NCI-H524 (cell line): ENCODE measurements at places on chromosomes 3 and 15.

DNA sequence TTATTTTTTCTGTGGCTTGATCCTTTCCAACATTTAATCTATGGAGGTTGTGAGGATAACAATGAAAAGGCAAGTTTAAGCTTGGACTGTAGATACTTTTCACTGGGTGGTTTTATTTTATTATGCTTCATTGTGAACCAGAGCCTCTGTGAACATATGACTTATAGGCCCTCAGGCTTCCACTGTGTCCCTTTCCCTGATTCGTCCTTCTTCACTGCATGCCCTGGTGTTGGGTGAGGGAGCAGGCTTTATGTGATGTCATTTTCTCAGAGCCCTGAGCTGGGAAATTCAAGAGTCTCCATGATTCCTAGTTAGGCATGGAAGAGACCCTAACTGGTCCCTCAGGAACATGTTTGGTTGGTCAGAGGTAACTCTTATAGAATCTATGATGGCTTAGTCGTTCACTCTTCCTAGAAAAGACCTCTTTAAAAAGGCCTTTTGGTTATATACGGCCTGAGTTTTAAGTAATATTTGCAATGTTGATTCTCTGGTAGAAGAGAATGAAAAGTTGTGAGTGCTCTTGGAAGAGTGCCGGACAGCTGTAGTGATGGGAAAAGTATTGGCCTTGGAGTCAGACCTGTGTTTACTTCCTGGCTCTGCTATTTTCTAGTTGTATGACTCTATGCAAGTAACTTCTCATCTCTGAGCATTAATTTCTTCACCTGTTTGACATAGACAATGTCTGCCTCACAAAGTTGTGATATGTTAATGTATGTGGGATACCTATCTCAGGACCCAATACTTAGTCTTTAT lies 168.4 kb downstream of the LPP start:
- no peak for DNase-seq

- peak; percentile 44 for DNase-seq
Measured at GRCh38 chr3:128068156-128068620, 16.0 kb downstream of the SEC61A1 start.

GRCh38 chr15:85426481-85426880 lies 46.1 kb downstream of the AKAP13 start:
- DNase-seq = no peak

DNA sequence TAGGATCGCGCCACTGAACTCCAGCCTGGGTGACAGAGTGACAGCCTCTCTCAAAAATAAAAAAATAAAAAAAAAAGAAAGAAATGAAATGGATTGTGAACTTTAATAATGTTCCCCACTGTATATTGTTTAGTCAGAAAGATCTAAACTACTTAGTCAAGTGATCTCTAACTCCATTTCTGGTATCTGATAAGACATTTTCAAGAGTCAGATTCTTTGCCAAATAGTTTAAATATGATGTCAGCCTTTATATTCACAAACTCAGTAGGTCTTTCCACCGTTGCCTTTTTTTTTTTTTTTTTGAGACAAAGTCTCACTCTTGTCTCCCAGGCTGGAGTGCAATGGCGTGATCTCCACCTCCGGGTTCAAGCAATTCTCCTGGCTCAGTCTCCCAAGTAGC lies 29.0 kb upstream of the OSBPL11 start:
- no peak for DNase-seq

DNA sequence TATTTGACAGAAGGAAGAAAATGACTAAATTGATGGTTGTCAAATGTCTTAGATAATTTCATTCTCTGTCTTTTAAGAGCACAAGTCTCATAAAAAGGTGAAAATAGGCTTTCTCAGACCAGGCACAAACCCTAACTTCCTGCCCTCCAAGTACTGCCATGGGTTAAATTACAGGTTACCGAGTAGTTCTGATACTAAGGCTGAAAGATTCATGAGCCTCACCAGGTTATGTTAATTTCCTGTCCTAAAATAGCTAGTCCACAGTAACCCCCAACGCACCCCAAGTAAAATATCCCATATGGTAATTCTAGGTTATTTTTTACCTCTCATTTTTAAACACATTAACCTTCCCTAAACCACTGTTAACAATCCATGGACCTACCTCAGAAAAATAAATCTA lies 42.0 kb downstream of the GSK3B start:
- DNase-seq = no peak

DNA sequence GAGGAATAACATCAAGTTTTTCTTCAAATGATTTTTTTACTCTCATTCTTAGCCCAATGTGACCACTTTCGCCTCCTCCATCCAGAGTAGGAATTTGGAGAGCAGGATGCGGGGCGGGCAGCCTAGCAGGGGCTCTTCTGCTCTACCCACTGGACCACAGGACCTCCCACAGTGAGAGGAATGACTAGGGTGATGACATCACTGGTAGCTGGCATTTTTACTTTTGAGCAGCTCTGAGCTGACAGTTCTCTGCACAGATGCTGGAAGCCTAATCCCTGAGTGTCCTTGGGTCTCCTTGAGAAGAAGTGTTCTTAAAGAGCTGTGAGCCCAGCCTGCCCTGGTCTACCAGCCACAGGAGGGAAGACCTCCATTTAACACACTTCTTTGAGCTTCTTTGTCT lies 1.4 kb upstream of the HCN4 start:
- peak; percentile 89 for DNase-seq

DNA sequence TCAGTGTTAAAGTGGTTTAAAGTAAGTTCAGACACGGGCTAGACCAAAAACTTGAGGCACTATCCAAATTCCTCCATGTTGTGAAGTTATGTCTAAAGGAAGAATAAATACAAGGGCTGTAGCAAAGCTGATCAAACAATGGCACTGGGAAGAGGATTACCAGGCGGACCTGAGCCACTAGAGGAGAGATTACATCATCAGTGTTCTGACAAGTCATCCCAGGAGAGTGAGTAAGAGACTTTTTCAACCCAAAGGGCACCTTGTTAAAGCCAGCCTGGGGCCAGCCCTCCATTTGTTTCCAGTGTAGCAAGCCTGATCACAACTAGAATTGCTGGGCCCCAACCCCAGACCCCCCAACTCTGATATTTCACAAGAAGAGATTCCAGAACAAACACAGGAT lies 166.9 kb downstream of the DCLK3 start:
- DNase-seq = no peak

DNA sequence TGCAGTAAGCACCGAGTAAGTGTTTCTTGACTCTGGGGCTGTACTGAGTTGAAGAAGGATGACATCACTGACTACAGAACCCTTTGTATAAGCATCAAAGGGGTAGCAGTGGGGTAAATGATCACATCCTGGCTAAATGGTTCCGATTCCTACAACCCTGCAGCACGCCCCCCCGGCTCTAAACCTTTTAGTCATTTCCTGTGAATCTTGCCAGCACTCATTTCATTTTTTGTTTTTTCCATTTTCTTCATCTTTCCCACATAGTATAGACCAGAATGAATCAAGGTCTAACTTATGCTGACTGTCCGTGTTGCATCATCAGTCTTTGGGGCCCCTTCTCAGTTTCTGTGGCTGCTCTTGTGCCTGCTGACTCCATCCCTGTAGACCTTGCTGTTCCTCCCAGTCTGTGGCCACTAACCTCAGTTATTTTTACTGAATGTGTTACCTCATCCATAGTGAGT lies 383.1 kb upstream of the TPRG1 start:
- DNase-seq = no peak

GRCh38 chr15:84616235-84616634 lies 15.4 kb downstream of the ZSCAN2 start:
- DNase-seq = no peak

DNA sequence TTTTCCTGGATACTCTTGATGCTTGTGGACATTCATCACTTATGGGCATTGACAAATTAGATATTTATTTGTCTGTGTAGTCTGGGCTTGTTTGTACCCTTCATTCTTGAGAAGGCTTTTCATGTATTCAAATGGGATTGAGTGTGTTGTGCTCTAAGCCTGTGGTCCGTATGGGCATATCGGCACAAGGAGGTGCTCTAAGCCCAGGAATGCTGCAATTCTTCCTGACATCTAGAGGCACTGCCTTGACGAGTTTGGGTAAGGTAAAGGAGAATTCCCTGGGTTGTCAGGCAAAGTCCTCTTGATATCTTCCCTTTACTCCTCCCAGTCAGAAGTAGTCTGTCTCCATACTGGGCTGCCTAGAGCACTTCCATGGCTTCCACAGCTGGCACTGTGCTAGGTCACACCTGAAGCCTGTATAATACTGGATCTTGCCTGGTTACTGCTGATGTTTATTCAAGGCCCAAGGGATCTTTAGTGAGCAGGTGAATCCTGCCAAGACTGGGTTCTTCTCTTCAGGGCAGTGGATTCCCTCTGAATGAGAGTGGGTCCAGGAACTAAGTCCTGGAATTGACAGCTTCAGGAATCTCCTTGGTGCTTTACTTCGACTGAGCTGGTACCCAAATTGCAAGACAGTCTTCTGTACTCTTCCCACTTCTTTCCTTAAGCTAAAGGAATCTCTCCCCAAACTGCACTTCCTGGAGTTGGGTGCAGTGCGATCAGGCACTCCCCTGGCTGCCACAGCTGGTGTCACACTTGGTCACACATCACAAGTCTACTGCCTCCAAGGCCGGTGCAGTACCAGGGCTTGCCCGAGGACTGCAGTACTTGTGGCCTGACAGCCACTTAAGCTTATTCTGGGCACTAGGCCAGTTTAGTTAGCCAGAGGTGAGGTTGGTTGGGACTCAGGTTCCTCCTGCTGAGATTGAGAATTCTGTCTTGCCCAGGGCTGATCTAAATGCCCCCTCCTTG lies 46.0 kb downstream of the GALK2 start:
- DNase-seq = peak; percentile 64

DNA sequence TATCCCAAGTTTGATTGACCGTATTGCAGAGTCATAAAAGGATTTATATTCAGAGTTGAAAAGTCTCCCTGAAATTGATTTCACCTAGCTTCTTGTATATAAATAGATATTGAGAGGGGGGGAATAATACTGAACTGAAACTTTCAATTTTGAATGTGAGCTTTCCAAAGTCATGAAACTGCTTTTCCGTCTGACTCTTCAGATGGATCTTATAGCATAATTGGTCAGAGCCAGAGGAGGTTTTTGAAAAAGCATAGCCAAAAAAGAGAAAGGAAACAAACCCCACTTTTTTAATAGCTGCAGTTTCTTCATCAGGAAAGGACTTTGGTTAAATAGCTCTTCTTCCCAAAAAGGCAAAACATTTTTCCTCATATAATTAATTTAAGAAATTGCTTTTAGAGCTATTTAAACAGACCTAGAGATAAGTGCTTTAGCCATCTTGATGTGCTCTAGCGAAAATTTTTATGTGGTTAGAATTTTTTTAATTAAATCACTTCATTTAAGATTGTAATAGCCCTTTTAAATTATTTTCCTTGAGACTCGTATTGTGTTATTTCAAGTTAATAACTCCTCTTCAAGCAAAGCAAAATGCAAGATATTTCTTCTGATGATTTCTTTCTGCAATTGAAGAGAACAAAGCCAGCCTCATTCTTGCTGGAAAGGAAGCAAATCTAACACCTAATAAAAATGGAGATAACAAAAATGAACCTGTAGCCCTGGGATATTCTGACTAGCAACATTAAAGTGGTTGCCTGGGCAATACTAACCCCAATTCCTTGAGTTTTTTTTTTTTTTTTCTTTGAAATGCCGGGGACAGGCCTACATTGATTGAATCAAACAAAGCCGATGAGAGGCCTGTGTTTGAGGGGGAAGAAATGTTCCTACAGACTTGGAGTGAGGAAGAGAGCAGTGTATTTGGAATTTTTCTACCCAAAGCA lies 173.6 kb downstream of the PTPRG start:
- DNase-seq = no peak

- no peak for DNase-seq
Measured at GRCh38 chr3:137259701-137260100, 301.9 kb downstream of the IL20RB start.

DNA sequence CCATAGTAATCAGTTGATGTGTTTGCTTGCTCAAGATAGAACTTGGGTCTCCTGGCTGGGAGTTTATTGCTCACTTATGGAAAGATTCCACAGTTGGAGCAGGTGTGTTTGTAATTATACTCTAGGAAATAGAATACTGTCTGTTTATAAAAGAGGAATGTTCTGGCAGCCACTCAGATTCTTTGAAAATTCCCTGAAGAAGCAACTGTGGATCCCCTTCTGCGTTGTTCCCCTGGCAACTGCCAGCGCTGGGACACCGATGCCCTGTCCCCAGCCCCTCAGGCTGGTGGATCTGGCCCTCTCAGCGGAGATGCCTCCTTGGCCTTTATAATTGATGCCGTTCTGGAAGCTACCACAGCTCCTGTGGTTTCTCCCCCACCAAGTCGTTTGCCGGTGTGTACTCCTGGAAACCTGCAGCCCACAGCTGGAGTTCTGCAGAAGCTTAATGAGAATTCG lies 225.9 kb downstream of the ITPR1 start:
- no peak for DNase-seq

- peak; percentile 27 for DNase-seq
Measured at GRCh38 chr15:74035121-74036017, 40.9 kb downstream of the PML start.

- DNase-seq = no peak
Measured at GRCh38 chr3:133295199-133295901, 104.5 kb upstream of the BFSP2 start.

DNA sequence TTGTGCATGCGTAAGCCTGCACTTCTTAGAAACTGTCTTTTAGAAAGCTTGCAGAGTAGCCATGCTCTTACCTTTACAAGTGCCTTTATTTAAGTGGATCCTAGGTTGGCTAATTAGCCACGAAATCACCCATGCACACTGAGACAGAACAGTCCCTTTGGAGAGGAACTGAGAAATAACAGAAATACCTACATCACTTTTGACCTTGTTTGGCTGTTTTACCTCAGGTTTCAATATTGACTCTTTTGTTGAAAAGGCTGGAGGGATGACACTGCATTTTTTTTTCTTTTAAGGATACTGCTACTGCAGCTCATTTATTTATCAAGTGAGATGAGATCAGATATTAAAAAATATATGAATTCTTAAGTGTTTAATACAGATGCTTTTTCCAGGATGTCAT lies 155.6 kb upstream of the GOLIM4 start:
- no peak for DNase-seq

DNA sequence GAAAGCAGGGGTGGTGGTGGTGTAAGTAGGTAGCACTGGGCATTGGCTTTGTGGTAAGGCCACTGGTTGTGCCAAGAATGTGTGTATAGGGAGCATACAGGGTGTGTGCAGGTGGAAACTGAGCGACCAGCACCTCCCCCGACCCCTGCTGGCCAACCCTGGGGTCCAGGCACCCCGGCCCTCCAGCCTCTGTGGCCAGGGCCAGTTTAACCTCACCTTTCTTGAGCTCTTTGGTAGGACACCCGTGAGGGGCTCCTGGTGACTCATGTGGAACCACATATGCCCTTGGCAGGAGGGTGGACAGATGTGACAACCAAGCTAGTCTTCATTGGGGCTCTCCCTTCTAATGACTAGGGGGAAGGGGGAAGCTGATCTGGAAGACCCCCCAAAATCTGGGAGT lies 19.5 kb downstream of the SHF start:
- DNase-seq = no peak

- no peak for DNase-seq
Measured at GRCh38 chr3:134074001-134074789, 44.5 kb upstream of the SLCO2A1 start.

DNA sequence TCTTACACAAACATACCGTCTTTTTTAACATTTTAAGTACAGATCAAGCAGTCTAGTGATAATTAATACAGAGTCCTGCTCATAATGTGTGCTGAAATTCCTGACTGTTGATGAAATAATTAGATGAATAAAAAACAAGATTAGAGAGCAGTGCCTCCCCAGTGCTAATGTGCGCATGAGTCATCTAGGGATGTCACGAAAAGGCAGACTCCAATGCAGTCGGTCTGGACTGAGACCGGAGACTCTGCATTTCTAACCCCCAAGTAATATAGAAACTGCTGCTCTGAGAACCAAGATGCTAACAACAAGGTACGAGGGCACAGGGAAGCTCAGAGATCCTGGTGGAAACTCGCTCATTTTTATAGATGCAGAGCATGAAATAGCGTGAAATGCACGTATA lies 61.4 kb downstream of the COL8A1 start:
- DNase-seq = no peak

GRCh38 chr15:101065570-101066221 lies 146.5 kb downstream of the LRRK1 start:
- no peak for DNase-seq
